ENCODE measurements at places on chromosomes 12 and 14.

GRCh38 chr12:53551889-53552291, 44.6 kb upstream of the NPFF start:
- no peak for DNase-seq

GRCh38 chr12:131452444-131452860, 258.4 kb upstream of the SFSWAP start:
- no peak for DNase-seq

DNA sequence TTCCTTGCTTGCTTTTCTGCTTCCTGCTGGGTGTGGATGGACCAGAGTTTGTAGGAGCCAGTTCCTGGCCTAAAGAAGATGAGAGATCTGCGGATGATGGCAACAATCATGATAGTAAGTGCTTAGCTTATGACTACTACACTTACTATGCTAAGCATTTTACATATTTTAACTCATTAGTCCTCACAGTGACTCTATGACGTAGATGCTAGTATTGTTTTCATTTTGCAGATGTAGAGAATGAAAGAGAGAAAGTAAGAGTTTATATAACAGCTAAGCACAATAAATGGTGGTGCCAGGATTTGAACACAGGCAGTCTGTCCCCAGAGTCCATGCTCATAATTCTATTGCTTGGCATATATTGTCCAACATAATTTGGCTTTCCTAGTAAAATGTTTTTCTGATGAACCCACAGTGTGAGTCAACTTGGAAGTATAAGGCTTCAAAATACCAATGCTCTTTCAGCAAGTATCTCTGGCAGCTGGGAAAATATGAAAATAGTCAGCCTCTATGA, 363.2 kb upstream of the DDHD1 start:
- DNase-seq: no peak

GRCh38 chr12:20445687-20446086, 77.3 kb downstream of the PDE3A start:
- DNase-seq: no peak

- DNase-seq: no peak
These were observed 465.4 kb downstream of the NPAS3 start for GRCh38 chr14:33404054-33404453.
